Stimulated activated CD4-positive, alpha-beta T cell treated with anti-CD3 and anti-CD28 coated beads, Interleukin-2, amount 100 ng/mL, for 4 hours (primary cell): ENCODE measurements at places on chromosomes 5 and 9.

GRCh38 chr5:151079838-151080612 lies 809 bp downstream of the TNIP1 start:
- no peak for DNase-seq

DNA sequence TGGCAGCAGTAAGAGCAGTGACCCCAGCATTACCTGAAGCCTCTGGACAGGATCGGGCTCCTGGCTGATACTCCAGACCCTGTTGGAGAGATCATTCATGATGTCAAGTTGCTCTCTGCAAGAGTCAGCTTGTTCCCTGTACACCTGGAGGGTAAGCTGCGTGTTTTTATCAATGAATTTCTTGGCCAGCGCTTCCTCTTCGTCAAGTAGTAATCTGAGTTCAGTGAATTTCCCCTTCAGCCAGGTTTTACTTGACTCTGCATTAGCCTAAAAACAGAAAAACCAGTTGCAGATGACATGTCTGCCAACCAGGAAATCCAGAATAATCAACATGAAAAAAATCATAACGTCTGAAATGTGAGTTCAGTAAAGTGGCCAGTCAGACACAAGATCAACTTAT lies 19.1 kb downstream of the TRIM14 start:
- DNase-seq = no peak

- no peak for DNase-seq
These were observed 1275.4 kb upstream of the C9orf72 start for GRCh38 chr9:28848671-28849070.

- peak; percentile 22 for DNase-seq
These were observed 2.3 kb downstream of the GDNF start for GRCh38 chr5:37837414-37838032.

GRCh38 chr9:89309608-89310474 lies 1.2 kb upstream of the CKS2 start:
- peak; percentile 9 for DNase-seq

GRCh38 chr5:158570502-158570901 lies 529.2 kb downstream of the EBF1 start:
- no peak for DNase-seq

DNA sequence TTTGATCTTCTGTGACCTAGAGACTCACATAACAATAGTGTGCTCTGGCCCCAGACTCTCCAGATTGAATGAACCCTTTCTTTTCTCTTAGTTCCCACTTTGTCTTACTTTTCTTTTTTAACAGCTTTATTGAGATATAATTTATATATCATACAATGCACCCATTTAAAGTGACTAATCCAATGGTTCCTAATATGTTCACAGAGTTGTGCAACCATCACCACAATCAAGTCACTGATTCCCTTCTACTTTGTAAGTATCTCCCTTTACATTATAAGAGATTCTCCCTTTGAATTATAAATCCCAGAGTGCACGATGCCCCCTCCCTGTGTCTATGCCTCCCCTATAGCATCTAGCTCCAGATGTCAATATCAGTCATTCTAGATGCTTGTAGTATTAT lies 172.4 kb downstream of the HINT1 start:
- DNase-seq = no peak

DNA sequence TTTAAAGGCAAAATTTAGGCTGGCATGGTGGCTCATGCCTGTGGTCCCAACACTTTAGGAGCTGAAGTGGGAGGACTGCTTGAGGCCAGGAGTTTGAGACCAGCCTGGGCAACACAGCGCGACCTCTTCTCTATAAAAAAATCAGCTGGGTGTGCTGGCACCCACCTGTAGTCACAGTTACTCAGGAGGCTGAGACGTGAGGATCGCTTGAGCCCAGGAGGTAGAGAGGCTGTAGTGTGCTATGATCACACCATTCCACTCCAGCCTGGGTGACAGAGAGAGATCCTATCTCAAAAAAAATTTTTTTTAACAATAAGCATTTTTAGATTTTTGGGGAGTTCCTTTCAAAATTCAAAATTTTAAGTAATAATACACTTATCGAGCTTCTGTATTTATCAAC lies 63.3 kb downstream of the SPATA31C2 start:
- DNase-seq = no peak

- peak; percentile 37 for DNase-seq
These were observed 753 bp downstream of the ARHGAP26 start for GRCh38 chr5:142770650-142771609.

DNA sequence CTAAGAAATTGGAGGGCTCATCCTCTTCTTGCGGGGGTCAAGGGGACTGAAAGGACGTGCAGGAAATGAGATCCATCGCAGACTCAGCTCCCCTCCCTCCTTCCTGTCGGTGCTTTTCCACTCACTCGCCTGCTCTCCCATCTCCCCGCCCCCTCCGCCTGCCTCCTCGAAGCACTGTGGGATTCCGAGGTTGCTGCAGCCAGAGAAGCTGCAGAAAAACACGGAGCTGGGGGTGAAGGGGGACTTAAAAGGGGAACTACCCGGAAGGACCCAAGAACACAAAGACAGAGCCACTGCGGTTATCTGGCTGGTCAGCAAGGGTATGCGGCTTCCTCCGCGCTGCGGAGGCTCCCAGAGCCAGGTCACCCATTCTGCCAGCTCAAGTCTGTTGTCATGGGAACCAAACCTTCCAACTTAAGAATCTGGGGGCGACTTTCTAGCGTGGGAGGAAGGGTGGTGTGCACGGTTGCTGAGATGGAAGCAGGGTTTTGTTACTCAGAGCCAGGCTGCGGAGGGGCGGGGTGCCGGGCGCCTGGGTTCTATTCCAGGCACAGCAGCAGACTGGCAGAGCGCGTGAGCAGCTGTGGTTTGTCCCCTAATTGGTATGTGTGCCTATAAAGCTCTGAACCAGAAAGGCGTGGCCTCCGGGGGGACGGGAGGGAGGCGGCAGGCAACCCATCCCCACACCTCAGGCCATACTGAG lies 24.9 kb downstream of the PCDHGC5 start:
- peak; percentile 80 for DNase-seq

- DNase-seq = no peak
These were observed 23.9 kb downstream of the AMBP start for GRCh38 chr9:114054191-114054690.
